ENCODE measurements at places on chromosomes 2 and 18. TPM values are rescaled to one million over a fixed set of nuclear protein-coding genes. Genes with fewer than 3 reads are reported as not detected.

DNA sequence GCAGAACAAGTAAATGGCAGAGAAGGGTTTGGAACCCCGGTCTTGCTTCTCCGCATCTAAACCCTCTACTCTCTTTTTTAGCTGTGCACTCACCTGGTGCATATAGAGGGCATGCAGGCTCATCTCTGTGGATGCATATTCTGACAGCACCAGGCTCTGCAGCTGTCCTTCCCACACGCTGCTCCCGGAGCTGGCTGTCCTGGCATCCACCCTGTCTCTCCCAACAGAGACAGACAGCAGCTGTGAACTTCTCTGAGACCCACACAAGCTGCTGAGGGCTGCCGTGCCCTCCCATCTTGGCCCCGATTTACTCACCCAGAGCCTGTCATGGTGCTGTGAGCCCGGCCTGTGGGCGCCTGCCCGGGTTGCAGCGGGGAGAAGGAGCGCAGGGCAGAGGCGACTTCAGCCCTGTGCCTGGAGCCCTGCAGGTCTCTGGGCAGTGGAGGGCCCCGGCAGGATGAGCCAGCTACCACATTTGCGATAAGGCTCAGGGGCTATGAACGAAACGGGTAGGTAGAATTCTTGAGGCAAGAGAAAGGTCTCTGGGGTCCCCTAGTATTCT is 3.3 kb upstream of the ABCB6 start:
- no peak for DNase-seq

GRCh38 chr18:71798986-71799673 is 745.0 kb downstream of the CBLN2 start:
- no peak for DNase-seq

DNA sequence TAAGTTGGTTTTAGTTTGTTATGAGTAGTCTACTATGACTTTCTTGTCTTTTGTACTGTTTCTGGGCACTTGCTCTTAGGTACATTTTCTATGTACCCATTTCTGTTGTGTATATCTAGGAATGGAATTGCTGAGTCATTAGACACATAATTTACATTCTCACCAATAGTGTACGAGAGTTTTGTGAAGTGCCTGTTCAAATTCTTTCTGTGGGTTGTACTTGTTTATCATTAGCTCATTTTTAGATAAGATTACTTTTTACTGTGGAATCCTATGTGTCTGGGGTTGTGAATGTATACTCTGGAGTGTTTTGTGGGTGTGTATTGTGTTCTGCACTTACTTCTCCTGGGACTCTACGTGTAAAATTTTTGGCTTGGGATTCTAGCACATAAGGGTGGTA is 36.6 kb upstream of the CD28 start:
- DNase-seq: no peak

DNA sequence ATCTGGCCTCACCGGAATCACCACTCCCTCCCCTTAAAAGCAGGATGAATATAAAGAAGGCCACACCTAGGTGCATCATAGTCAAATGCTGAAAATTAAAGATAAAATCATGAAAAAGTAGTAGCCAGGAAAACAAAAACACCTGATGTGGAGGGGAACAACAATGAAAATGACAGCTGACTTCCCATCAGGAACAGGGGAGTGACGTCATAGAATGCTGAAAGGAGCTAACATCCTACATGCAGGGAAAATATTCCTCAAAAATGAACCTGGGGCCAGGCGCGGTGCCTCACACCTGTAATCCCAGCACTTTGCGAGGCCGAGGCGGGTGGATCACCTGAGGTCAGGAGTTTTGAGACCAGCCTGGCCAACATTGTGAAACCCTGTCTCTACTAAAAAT is 108.1 kb downstream of the UGGT1 start:
- DNase-seq: no peak

- no peak for DNase-seq
Measured at GRCh38 chr2:59560769-59561168, 992.7 kb downstream of the BCL11A start.

DNA sequence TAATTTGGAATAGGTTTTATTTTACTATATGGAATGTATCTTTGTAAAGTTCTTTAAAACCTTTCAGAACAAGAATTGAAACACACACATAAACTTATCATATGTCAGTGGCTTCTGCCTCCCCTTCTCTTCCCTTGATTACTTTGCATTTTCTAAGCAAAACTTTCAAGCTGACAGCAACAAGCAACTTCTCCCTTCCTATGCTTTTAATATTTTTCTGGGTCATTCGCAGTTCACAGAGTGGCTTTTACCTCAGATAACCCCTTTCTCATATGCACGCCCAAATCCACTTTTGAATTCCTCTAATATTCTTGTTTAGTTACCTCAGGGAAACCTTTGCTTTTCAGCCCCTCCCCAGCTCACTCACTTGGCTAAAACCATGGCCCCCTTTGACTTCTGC is 36.7 kb upstream of the CDC42EP3 start:
- DNase-seq: no peak

DNA sequence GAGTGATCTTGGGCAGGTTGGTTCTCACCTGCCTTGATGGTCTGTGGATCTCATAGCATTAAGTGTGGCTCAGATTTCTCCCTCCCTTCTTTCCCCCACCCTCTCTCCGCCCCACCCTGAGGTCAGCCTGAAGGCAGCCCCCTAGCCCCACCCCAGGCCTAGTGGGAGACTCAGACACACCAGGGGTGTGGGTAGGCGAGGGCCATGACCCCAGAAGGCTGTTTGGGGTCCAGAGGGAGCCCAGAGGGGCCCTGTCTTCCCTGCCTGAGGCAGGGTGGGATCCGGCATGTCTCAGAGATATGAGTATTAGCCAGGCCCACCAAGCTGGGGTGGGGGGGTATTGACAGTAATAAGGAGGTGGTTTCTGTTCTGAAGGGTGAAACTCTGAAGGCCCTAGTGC is 160.5 kb downstream of the GLI2 start:
- DNase-seq: no peak

GRCh38 chr18:56358608-56359280 is 279.6 kb downstream of the TXNL1 start:
- DNase-seq: no peak

DNA sequence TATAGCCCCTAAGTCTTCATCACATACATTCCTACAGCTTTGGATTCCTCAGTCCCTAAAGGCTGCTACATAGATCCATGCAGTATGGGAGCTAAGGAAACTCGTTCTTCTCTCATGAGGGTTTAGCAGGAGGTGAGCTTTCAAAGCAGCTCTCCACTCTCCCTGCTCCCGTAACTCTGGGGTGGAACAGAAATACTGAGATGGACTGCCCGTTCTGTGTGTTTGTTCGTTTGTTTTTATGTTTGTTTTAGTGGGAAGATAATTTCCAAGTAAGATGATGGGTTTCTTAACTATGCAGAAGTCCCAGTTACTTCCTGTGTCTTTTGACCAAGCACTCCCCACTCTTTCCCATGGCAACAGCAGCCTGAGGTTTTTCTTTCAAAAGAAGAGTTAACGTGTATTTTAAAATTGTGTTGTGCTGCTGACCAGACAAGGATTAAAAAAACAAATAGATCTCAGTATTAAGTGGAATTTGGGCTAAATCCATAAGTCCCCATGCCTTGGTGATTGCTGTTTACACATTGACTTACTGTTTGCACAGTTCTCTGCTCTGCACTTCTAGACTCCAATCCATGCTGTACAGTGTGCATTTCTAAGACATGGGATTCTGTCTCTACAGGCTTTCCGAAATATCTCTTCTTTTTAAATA is 156.4 kb upstream of the SH3BP4 start:
- no peak for DNase-seq

- no peak for DNase-seq
Measured at GRCh38 chr2:220310451-220310861, 683.0 kb downstream of the SLC4A3 start.

- no peak for DNase-seq
Measured at GRCh38 chr2:108870069-108870644, 83.6 kb downstream of the CCDC138 start.

DNA sequence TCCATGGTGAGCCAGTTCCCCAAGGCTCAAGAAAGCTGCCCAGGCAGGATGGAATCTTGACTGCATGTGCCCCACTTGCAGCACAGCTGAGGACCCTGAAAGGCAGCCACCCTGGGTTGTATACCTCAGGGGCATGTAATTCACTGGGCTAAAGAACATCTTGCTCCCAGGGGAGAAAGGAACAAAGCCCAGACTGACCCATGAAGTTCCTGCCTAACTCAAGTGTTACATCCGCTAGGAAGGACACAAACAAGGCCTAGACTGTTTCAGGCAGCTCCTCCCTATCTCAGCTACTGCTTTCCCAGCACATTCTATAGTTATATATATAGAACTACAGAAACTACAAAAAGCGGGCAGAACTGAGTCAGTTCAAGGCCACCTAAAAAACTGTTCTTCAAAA is 69.0 kb downstream of the RBM43 start:
- DNase-seq: no peak

DNA sequence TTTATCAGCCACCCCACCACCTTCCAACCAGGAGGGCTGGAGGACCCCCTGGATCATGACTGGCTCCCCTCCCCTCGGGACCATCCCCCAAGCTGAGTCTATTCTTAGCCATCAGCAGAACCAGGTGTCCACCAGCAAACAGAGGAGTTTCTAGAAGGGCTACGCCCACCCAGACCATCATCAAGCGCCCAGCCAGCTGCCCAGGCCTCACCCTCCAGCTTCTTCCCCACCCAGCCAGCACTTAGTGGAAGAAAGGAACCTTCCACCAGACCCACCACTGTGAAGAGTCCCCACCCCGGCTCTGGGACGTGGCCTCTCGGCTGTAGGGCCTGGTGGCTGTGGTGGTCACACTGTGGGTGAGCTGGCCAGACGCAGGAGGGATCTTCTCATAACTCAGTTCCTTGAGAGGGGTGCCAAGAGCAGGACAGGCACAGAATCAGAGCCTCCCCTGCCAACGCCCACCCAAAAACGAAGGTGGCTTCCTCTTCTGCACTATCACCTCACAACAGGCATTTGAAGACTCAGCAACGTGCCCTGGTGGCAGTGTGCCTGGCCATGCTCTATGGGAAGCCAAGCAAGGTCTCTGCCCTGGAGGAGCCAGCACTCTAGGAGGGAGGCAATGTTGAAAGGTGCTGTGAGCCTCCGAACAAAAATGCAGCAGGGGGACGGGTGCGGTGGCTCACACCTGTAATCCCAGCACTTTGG is 19.0 kb downstream of the BIN1 start:
- DNase-seq: no peak

- DNase-seq: no peak
Measured at GRCh38 chr18:9516437-9517064, 41.2 kb downstream of the RALBP1 start.

DNA sequence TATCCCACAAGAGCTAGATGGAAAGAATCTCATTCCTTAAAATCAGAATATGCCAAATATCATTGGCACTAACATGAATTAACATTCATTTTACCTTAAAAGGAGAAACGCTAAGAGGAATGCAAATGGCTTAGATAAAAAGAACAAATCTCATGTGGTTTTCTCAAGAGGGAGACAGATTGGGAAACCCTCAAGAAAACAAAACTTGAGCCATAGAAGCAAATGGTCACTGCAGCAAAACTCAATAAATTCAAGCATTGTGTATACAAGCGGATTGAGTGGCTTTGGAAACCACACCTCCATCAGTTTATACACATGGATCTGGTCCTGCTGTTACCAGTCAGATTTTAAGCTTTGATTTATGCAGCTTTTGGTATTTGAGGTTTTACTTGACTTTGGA is 1331.8 kb upstream of the ZEB2 start:
- no peak for DNase-seq

The CNDP1 gene
- not detected for total RNA-seq

The ALKAL2 gene
- not detected for total RNA-seq

The DRC1 gene
- total RNA-seq: 0.18 TPM

The RTKN gene
- 83.1 TPM for total RNA-seq

The CCDC74B gene
- 9.8 TPM for total RNA-seq

The DSG1 gene
- not detected for total RNA-seq
